ENCODE measurements at places on chromosomes 3 and 15. TPM values are rescaled to one million over a fixed set of nuclear protein-coding genes. Genes with fewer than 3 reads are reported as not detected.

DNA sequence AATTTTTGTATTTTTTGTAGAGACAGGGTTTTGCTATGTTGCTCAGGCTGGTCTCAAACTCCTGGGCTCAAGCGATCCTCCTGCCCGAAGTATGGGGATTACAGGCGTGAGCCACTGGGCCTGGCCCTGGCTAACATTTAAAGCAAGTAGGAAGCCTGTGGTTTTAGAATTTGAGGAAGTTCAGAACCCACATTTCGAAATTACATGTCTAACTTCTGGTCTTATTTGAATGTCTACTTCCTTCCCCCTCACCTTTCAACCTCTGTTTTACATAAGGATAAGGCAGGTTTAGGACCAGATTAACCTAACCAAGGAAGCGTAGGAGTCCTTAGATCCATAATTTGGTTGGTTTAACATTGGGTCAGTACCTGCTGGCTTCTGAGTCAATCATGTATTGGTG lies 120.5 kb upstream of the PROK2 start:
- no peaks in the 10 kb centered on the region for H3K36me3 ChIP-seq
- H3K4me1 ChIP-seq = no peaks in the 10 kb centered on the region
- no peak for DNase-seq
- no peaks in the 10 kb centered on the region for H3K27me3 ChIP-seq
- no peak overlapping the region for H3K27ac ChIP-seq

DNA sequence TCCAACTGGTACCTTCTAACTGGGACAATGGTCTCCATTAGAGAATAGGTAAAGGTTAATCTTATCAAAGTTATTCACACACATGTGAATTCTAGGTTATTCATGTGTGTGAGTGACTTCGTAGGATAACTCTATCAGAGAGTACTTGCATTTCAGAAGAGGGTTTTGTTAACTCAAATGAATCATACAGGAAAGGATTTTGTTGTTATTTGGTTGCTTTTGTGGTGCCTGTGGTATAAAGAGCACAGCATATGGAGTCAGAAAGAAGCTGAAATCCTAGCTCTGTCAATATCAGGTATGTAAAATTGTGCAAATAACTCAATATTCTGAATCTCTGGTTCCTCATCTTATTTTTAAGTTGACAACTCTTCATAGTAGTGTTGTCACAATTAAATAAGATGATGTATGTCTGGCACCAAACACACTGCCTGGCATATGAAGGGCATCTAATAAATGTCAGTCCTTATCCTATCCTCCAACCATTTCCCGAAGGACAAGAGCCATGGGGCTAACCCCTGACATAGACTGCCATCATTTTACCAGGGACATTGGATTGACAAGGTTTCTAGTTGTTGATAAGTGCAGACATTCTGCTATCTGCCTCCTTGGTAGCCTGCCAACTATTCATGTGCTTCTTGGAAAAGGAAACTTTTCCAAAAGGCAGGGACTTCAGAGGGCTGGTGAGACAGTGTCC lies 48.7 kb upstream of the CMSS1 start:
- no peaks in the 10 kb centered on the region for H3K4me1 ChIP-seq
- no peaks in the 10 kb centered on the region for H3K36me3 ChIP-seq
- H3K27ac ChIP-seq = no peak overlapping the region
- DNase-seq = no peak

- no peaks in the 10 kb centered on the region for H3K4me1 ChIP-seq
- no peak for DNase-seq
- peaks cover 28% of the 10 kb centered on the region for H3K36me3 ChIP-seq
- no peaks in the 10 kb centered on the region for H3K27me3 ChIP-seq
- no peak overlapping the region for H3K27ac ChIP-seq
Observed at GRCh38 chr3:37295925-37296324, 121.5 kb upstream of the LRRFIP2 start.

DNA sequence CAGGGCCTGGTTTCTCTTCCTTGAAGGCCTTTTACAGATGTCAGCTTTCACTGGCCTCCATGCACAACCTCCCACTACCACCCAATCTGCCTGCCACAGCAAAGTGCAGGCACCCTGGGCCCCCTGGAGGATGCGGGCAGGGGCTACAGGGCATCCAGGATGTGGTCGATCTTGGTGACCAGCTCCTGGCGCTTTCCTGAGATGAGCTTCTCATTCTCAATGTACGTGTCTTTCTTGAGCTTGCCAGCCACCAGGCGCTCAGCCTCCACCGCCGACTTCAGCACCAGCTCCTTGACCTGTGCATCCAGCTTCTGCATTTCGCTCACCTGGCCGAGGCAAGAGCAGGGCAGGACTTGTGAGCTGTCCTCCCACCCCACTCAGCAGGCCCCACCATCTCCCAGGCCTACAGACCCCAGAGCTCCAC lies 30.3 kb downstream of the RPN1 start:
- no peak overlapping the region for H3K27ac ChIP-seq
- DNase-seq = no peak
- peaks cover 18% of the 10 kb centered on the region for H3K4me1 ChIP-seq
- H3K4me3 ChIP-seq = no peak overlapping the region
- H3K27me3 ChIP-seq = no peaks in the 10 kb centered on the region
- H3K36me3 ChIP-seq = peaks cover 24% of the 10 kb centered on the region

DNA sequence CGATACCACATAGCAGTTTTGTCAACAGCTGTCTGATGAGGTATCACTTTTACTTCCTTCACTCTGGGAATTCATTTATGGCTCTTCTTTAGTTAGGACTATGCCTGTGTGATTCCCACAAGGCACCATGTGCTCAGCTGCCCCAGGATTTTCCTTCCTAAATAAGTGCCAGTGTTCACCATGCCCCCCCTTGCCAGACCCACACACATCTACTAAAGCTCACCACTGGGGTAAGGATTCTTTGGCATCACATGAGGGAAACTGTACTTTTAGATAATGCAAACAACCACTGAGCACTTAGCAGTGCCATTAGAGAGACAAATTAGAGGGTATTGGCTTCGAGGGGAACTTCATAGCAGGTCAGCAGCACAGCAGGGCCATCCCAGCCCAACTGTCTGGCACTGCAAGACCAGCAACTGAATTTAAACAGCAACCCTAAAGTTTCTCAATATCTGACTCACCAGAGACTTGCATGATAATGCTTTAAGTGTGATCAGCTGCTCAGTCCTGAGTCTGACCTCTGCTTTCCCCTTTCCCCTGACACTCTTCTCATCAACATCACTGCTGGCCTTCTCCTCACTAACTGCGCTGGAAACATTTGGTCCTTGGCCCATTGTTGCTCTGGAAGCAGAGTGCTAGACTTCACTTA lies 114.3 kb downstream of the STAC start:
- no peak overlapping the region for H3K4me3 ChIP-seq
- peak overlapping the region; percentile 59 for H3K27ac ChIP-seq
- DNase-seq = peak; percentile 73

CFAP20DC gene
- 0.49 TPM for total RNA-seq

U2SURP gene
- total RNA-seq = 67.8 TPM
